ENCODE measurements at places on chromosomes 16 and 17. TPM values are rescaled to one million over a fixed set of nuclear protein-coding genes. Genes with fewer than 3 reads are reported as not detected.

Gene ANKS4B
- polyA plus RNA-seq = not detected

Gene NTN1
- polyA plus RNA-seq = 0.06 TPM

Gene DOC2B
- polyA plus RNA-seq = not detected

Gene SLFN12L
- polyA plus RNA-seq = 0.09 TPM

Gene PYCARD
- polyA plus RNA-seq = 48.8 TPM

Gene KCTD19
- polyA plus RNA-seq = not detected

Gene MPP3
- not detected for polyA plus RNA-seq

Gene CCL5
- polyA plus RNA-seq = 12.7 TPM

Gene NAGLU
- 21.6 TPM for polyA plus RNA-seq

Gene ABCA6
- polyA plus RNA-seq = 0.09 TPM

Gene TMEM101
- 34.2 TPM for polyA plus RNA-seq

Gene GRAP
- 46.2 TPM for polyA plus RNA-seq

Gene TEX19
- polyA plus RNA-seq = not detected

Gene ZNF469
- 0.44 TPM for polyA plus RNA-seq

Gene NOS2
- not detected for polyA plus RNA-seq

Gene PIMREG
- polyA plus RNA-seq = not detected

Gene UMOD
- polyA plus RNA-seq = not detected

Gene CES4A
- 5.8 TPM for polyA plus RNA-seq

Gene UNC45B
- not detected for polyA plus RNA-seq

Gene ARHGAP27
- 43.5 TPM for polyA plus RNA-seq

Gene ORC6
- 1.3 TPM for polyA plus RNA-seq

Gene PIGS
- polyA plus RNA-seq = 46.1 TPM

Gene KRT36
- polyA plus RNA-seq = not detected

Gene NOTUM
- not detected for polyA plus RNA-seq

Gene ANKRD40CL
- polyA plus RNA-seq = not detected

Gene SERPINF2
- not detected for polyA plus RNA-seq

Gene SLC6A4
- 0.16 TPM for polyA plus RNA-seq
